ENCODE measurements at places on chromosomes 3 and 15. TPM values are rescaled to one million over a fixed set of nuclear protein-coding genes. Genes with fewer than 3 reads are reported as not detected.
A peak's percentile ranks its signal among the peaks of the same experiment; 100 is the strongest.

DNA sequence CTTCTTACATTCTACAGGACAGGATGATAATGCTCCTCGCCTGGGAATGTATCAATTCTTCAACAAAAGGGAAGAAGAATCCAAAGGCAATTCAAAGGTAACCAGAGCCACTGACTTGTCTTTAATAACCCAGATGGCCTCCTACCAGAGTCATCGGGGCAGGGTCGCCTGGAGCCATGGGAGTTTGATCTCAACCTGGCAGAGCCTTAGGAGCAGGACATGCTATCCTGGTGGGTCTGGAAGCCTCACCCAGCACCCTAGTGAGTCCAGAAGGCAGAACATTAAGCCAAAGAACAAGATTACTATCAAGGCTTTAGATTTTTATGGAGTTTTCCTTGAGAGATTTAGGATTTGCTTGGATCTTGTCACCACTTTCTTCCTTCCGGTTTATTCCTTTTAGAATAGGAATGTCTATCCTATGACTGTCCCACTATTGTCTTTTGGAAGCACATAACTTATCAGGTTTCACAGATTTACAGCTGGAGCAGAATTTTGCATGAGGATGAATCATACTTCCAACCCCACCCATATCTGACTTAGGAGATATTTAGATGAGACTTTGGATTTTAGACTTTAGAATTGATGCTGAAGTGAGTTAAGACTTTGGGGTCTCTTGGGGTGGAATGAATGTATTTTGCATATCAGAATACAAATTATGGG, 330.3 kb upstream of the GOLIM4 start:
- H3K27me3 ChIP-seq = no peaks in the 10 kb centered on the region
- no peak overlapping the region for H3K27ac ChIP-seq
- no peak overlapping the region for H3K4me3 ChIP-seq
- DNase-seq = no peak
- no peaks in the 10 kb centered on the region for H3K4me1 ChIP-seq
- H3K36me3 ChIP-seq = no peaks in the 10 kb centered on the region

DNA sequence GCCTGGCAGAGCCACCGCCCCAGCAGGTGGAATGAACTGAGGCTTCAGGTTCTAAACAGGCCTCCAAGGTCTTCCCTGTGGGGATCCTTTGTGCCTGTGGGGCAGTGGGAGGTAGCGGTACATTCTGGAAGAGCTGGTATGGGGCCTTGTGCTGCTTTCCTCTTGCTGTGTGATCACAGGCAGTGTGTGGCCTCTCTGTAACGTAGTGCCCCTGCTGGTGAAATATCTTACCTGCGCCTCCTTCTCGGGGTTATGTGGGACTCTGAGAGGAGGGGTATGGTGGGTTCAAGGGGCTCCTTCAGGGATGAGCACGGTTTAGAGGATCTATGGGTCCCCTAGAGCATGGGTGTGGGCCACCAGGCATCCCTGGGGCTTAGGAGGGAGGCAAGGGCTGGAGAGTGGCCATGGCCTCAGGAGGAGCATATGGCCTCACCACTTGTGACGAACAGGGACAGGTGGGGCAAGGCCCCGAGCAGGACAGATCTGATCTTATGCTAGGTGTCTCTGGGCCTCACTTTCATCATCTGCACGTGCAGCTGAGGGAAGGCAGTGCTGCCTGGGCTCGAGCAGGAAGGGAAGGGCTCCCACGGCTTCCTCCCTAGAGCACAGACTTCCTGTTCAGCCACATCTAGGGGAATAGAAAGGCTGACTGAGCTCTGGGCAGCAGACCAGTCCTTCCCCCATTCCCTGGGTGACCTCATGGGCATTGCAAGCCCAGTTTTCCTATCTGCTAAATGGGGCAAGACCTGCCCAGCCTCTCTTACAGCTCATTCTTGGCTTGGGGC, 1.9 kb upstream of the ALS2CL start:
- H3K27ac ChIP-seq = peak overlapping the region; percentile 90
- H3K36me3 ChIP-seq = no peaks in the 10 kb centered on the region
- H3K4me3 ChIP-seq = peak overlapping the region; percentile 73
- peak; percentile 69 for DNase-seq
- peaks cover 56% of the 10 kb centered on the region for H3K4me1 ChIP-seq

DNA sequence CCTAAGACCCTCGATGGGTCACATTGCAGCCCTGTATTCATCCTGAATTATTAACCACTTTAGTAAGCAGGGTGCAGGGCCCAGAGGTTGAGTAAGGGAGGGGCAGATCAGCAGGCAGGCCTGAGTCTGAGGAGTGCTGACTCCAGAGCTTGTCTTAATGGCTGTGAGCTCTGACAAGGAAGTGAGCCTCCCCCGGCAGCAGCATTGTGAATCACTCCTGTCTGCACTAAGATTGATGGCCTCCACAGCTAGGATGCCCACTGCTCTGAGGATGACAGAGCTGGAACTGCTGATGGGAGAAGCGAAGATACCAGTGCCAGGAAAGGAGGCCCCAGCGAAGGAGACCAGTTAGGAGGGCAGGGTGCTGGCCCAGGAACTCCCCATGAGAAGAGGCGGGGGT, 46.5 kb upstream of the CCDC174 start:
- no peaks in the 10 kb centered on the region for H3K4me1 ChIP-seq
- no peak for DNase-seq
- H3K27ac ChIP-seq = no peak overlapping the region
- H3K27me3 ChIP-seq = peaks cover 50% of the 10 kb centered on the region
- no peaks in the 10 kb centered on the region for H3K36me3 ChIP-seq

DNA sequence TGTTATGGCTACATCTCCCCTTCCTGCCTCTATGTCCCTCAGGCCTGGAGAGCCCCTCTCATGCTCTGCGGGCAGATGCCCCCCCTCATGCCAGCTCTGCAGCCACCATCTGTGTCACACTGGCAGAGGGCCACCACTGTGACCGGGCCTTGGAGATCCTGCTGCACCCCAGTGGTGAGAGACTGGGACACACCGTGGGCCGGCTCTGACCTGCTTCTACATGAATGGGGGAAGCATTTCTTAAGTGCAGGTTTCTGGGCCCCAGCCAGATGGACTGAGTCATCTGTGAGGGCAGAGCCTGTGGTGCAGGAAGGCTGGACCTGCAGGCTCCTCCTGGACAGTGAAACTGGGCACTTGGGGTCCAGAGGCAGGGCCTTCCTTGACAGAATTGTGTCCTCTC, 4.8 kb downstream of the VWA5B2 start:
- DNase-seq = no peak
- H3K4me1 ChIP-seq = peaks cover 4% of the 10 kb centered on the region

GRCh38 chr3:15007681-15008141, 57.4 kb downstream of the MRPS25 start:
- peaks cover 7% of the 10 kb centered on the region for H3K4me1 ChIP-seq
- no peak overlapping the region for H3K4me3 ChIP-seq
- no peaks in the 10 kb centered on the region for H3K27me3 ChIP-seq
- no peak for DNase-seq
- no peak overlapping the region for H3K27ac ChIP-seq
- H3K36me3 ChIP-seq = peaks cover 27% of the 10 kb centered on the region

DNA sequence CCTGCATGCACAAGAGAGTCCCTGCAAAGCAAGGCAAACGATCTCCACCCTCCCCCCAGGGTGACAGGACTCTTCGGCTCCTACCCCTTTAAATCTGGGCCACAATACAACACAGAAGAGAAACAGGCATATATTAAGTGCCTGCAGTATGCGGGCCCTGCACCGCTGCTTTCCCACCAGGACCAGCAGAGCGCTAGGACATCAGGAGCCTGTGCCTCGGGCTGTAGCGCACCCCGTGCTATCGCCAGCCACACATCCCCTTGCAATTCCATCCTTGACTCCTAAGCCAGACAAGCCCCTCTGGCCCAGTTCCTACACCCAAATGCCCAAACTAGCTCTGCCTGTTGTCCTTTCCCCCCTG, 4.1 kb downstream of the GALNT15 start:
- no peak overlapping the region for H3K27ac ChIP-seq
- no peak overlapping the region for H3K4me3 ChIP-seq
- H3K27me3 ChIP-seq = peaks cover 15% of the 10 kb centered on the region
- H3K36me3 ChIP-seq = no peaks in the 10 kb centered on the region

DNA sequence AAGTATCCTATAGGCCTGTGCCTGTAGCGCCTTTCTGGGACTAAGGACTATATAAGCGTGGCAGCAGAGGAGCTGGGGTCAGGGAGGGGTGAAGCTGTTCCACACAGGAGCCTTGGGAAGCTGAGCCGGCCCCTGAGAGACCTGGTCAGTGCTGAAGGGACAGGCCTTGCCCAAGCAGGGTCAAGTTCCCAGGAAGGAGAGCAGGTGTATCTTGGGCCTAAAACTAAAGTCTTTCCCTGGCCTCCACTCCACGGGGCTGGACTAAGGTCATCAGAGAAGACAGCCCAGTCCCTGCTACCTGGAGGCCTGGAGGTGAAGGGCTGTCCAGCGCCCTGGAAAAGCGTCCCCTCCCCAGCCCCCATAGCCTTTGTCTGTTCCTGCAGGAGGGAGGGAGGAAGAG, 23.9 kb upstream of the NR2C2 start:
- no peaks in the 10 kb centered on the region for H3K36me3 ChIP-seq
- DNase-seq = no peak
- no peaks in the 10 kb centered on the region for H3K27me3 ChIP-seq
- no peaks in the 10 kb centered on the region for H3K4me1 ChIP-seq
- H3K4me3 ChIP-seq = no peak overlapping the region
- H3K27ac ChIP-seq = no peak overlapping the region

Gene CYP1A1
- 2.2 TPM for total RNA-seq

Gene USP3
- total RNA-seq = 51.7 TPM

Gene SERINC4
- total RNA-seq = 0.42 TPM
